CD14-positive monocyte (primary cell): ENCODE measurements at places on chromosomes 6 and 20.

DNA sequence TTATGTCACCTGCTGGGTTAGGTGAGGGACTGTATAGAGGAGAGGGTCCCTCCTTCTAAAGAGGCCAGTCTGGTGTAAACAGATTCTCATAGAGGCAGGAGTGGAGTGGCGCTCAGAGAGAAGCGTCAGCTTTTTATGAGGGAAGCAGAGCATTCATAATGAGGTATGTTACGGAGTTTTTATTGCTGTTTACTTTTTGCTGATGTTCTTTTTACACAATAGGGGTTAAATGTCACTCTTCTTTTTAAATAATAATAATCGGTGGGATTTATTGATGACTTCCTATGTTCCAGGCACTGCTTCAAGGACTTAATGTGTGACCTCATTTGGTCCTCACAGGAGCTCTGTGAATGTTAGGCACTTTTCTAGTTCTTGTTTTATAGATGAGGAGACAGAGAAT, 79.9 kb downstream of the L3MBTL3 start:
- DNase-seq: no peak

- DNase-seq: no peak
These were observed 6.1 kb downstream of the FOXF2 start for GRCh38 chr6:1395506-1395905.

DNA sequence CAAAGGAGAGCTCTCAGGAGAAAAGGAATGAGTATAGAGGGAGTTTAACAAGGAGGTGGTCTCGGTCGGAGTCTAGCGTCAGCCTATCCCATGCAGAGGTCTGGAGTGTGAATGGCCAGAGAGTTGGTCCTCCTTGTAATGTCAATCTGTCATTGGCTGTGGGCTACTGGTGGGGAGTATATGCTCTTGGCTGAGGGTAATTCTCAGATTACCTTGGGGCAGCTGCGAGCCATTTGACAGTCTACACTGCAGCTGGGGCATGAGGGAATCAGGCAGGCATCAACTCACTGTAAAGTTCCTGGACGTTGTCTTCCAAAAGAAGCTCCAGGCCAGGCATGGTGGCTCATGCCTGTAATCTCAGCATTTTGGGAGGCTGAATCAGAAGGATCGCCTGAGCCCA, 48.1 kb downstream of the EBF4 start:
- DNase-seq: no peak

- peak; percentile 39 for DNase-seq
These were observed 15.1 kb upstream of the RTF2 start for GRCh38 chr20:56453352-56453751.

GRCh38 chr20:32314768-32315167, 37.3 kb downstream of the KIF3B start:
- DNase-seq: no peak

GRCh38 chr6:105739764-105740163, 336.9 kb upstream of the PREP start:
- DNase-seq: no peak

- peak; percentile 65 for DNase-seq
These were observed 79.2 kb upstream of the BACH2 start for GRCh38 chr6:90375681-90376439.

GRCh38 chr6:78864957-78865356, 2.4 kb upstream of the IRAK1BP1 start:
- DNase-seq: no peak

DNA sequence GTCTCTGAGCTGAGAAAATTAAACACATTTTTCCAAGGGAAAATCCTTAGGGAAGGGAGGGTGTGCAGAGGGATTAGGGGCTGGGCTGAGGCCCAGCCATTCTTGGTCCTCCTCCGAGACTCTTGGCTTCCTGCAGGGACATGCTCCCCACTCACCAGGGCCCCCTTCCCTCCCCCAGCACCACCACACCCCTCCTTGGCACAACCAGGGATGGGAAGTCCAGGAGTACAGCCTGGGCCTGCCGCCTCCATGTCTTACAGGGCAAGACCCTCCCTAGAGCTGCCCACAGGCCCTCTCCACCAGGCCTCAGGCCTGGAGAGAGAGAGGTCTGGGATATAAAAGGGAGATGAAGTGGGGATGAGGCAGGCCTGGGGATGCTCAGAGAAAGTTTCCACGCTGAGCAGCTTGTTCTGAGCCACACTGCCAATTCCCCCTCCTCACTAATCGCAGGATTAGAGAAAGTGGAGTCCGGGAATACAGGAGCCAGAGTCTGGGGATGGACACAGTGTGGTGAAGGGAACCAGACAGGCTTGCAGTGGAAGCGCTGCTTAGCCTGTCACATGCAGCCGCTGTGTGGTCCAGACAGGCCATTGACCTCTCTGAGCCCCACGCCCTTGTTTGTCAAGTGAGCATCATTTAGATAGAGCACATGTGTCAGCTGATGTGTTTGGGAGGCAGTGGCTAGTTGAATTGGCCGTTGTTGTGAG, 105.5 kb downstream of the MRPL14 start:
- no peak for DNase-seq

GRCh38 chr20:47676912-47677634, 108.2 kb downstream of the SULF2 start:
- DNase-seq: no peak

DNA sequence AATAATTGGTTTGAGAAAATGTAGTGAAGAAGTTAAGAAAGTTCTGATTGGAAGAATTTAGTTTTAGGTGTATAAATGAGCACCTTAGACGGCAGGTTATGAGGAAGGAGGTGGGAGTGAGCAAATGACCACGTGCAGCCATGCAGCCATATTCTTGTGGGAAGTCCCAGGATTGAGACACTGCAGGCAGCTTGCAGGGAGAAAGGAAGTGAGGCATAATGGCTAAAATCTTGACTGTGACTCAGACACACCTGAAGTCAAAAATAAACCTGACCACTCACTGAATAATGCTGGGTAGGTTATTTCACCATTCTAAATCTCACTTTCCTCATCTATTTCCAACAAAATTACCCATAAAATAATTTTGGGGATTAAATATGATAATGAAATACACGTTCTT, 16.6 kb downstream of the DSE start:
- peak; percentile 94 for DNase-seq

GRCh38 chr6:13466304-13467215, 20.8 kb downstream of the GFOD1 start:
- no peak for DNase-seq
